ENCODE measurements at places on chromosomes 2 and 18.

- DNase-seq: no peak
Observed at GRCh38 chr18:42437001-42437400, 482.0 kb downstream of the PIK3C3 start.

DNA sequence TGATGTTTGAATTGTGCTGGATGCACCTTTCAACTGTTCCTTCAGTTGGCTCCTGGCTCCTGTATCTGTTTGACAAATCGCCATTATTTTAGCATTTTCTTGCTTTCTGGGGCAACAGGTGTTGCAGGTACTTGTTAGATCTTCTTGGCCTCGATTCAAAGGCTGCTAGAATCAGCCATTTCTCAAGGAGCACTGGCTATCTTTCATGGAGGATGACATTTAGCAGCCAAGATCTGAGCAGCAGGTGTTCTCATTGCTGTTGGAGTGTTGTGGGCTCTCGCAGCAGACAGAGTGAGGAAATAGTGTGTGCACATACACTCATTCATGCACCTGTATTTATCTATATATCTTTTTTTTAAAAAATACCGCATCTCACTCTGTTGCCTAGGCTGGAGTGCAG lies 52.2 kb downstream of the INPP5D start:
- DNase-seq: no peak

- DNase-seq: peak; percentile 85
Observed at GRCh38 chr18:21242141-21242779, at the start of gene GREB1L. Gene GREB1L, plus strand, starts transcription at chr18:21242232. Its CDS starts 141,287 bp downstream, at chr18:21383519.

DNA sequence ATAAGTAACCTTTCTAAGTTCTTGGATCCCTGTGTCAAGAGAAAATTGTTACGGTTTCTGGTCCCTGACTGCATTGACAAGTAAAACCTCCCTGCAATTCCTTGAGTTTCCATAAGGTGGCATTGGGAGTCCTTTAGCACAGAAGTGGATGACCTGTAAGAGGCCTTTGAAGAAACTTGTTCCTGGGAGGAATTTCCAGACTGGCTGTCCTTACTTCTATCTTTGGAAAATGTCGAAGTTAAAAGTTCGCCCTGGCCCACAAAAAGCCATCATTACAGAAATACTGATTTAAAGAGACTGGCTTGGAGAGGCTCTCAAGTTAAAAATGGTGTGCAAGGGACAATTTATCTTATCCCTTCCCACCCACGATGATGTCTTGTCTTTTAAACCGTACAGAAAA lies 218.4 kb downstream of the CDH20 start:
- peak; percentile 70 for DNase-seq

DNA sequence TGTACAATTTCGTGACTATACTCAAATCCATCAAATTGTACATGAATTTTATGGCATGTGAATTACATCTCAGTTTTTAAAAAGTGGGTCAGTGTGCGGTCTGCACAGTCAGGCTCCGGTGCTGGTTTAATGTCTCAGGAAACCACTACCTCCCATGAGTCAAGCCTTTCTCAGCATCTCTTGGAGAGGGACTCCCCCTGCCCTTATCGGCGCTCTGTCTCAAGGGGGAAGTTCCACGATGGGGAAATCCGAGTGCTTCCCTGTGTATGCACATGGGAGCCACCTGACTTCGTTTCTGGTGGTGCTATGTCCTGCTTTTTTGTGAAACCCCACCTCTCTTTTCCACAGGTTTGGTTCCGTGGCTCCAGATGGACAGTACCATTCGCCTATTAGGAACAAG lies 72.5 kb downstream of the ACOXL start:
- DNase-seq: no peak

GRCh38 chr2:99708231-99708630 lies 218.4 kb upstream of the REV1 start:
- no peak for DNase-seq

DNA sequence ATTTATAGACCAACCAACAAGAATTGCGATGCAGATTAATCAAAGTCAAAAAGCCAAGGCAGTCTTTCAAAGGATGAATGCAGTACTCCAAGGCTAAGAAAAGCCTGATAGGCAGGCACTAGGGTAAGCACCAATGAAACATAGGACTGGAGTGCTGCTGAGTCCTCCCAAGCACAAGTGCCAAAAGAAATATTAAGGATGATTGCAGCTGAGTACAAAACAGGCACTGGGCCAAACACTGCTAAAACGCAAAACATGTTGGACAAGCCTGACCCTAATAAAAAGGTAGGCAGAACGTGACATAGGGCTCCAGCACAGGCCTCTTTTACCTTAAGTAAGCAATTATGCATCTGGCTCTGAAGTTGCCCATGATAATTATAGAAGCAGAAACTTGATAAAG lies 160.1 kb upstream of the LRP1B start:
- no peak for DNase-seq

DNA sequence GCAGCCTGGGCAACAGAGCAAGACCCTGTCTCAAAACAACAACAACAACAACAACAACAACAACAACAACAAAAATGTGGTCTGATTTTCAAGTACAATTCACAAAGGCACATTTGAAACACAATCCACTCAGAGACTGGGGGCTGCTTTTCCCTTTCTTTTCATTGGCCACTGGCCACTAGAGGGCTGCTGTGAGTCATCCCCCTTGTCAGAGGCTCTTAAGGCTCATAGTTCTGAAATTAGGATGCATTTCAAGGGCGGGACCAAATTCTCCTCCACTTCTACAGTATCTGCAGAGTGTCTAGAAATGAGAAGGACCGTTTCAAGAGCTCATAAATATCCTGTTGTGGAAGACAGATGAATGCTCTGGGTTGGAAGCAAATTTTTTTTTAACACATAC lies 285.4 kb downstream of the NRXN1 start:
- peak; percentile 60 for DNase-seq

- DNase-seq: no peak
Observed at GRCh38 chr2:36245651-36246050, 109.9 kb upstream of the CRIM1 start.

DNA sequence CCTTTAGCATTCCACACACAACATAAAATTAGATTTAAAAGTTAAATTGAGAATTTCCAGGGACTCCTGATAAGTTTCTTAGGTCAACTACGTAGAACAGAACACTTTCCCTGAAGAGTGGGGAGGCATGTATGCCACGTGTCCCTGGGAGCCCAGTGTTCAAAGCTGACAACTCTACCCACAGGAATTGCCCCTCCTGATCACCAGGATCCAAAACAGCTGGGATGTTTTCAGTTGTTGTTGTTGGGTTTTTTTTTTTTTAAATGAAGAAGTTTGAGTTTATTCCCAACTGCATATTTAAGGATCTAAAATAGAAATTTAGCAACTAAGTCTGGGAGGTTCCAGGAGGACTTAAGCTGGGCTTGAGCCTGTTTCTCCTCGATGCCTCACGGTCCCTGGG lies 100.5 kb downstream of the TPGS2 start:
- DNase-seq: no peak

Data from endothelial cell (in vitro differentiated cells).